ENCODE measurements at places on chromosomes 5 and 9. TPM values are rescaled to one million over a fixed set of nuclear protein-coding genes. Genes with fewer than 3 reads are reported as not detected.
A peak's percentile ranks its signal among the peaks of the same experiment; 100 is the strongest.

LPCAT1 gene
- 51.4 TPM for total RNA-seq

LRRC26 gene
- not detected for total RNA-seq

PHF24 gene
- total RNA-seq = 0.12 TPM

DNA sequence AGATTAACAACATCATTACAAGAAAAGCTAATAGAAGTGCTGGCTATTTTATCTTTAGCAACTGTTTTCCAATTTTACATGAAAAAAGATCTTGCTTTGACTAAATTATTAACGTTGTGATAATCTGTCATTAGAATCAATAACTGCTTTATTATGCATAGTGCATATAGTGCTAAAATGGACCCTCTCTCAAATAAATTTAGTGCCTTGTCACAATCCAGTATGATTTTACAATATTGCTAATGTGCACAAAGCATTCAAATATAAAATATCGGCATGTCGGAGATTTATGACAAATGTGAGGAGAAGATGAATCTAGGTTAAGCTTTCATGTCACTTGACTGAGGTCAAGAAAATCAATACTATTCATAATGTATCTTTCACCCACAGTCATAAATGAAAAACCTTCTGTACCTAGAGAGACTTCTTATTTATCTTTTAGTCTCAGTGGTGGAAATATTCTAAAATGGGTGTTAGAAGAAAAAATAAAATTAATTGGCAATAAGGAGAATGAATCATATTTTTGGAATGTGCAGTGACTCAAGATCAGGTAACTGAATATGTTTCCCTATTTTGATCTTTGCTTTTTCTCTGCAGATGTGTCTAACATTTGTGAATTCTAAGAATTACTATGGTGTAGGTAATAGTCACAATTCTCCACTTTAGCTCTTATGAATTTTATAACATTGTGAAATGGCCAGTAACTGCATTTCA, 672.9 kb upstream of the GRAMD2B start:
- no peak for DNase-seq

STPG3 gene
- not detected for total RNA-seq

NSG2 gene
- total RNA-seq = not detected

PTPRD gene
- 0.10 TPM for total RNA-seq

DNA sequence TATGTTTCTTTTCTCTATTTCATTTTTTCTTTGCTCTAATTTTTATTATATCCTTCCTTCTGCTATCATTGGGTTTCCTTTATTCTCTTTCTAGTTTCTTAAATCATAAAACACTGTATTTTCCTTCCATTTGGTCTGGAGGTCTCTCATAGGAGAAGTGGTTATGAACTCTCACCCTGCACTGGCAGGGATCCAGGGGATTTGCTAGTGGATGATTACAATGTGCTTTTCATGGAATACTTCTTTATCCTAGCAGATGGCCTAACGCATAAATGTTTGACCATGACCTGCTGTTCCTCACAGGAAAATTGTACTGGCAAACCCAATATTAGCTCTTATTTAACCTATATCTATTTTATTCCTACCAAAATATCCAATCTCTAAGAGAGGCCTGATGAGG, 31.5 kb upstream of the SGCD start:
- DNase-seq = no peak

DNA sequence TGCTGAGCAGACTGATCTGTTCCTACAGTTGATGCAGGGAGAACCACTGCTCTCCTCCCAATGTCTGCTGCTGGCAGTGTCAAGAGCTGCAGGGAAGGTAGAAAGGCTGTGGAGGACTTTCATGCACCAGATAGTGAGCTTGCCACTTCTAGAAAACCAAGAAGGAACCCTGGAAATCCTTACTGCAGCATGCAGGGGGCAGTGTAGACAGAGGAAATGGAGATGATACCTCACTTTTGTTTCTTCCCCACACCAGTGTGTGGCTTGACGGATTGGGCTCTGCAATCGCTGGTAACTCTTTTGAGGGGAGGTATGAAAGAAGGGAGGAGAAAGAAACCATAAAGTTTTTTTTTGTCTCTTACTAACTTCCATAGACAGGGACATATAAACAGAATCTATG, 480.7 kb downstream of the DMAC1 start:
- no peak for DNase-seq

DNA sequence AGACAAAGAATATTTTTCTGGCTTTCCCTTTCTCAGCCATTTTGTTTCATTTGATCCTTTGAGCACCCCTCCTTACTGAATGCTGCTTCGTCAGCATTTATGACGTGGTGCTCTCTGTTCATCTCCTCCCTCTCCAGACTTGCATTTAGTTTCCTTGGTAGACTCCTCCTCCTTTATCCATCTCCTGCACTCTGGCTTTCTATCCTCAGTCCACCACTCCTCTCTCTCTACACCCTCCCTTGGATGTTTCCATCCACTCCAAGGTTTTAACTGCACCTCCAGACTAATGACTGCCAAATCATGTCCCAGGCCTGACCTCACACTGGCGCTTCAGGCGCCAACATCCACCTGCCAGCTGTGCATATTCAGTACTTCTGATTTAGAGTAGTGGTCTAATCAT, 245.4 kb downstream of the RAB3C start:
- DNase-seq = no peak

- DNase-seq = no peak
Observed at GRCh38 chr5:4233671-4234070, 638.0 kb downstream of the IRX1 start.

DNA sequence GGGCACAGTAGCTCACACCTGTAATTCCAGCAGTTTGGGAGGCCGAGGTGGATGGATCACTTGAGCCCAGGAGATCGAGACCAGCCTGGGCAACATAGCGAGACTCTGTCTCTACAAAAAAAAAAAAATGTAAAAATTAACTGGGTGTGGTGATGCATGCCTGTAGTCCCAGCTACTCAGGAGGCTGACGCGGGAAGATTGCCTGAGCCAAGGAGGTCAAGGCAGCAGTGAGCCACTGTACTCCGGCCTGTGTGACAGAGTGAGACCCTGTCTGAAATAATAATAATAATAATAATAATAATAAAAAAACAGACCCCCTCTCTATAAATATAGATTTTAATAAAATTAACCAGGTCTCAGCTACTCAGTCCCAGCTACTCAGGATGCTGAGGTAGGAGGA, 179.7 kb downstream of the AOPEP start:
- DNase-seq = no peak

DNA sequence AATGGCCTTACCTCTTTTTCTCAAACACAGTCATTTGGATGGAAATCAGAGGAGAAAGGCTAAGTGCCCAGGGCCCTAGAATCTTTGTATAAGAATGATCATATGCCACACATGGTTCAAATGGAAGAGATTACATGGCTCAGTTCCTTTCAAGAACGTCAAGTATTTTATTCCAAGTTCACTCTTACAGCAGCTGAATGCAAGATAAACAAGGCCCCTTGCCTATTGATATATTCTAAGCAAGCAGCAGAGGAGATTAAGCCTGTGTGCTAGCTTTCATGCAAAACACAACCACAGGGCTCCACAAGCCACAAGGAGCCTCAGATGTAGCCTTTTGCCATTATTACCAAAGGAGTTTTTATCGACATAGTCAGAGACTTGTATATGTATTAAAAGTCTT, 55.3 kb upstream of the SLCO6A1 start:
- no peak for DNase-seq

GRCh38 chr5:160421625-160422258, at the start of gene PTTG1:
PTTG1 (plus strand) TSS chr5:160421855; CDS start chr5:160422313, 458 bp downstream.
- DNase-seq = peak; percentile 95

DNA sequence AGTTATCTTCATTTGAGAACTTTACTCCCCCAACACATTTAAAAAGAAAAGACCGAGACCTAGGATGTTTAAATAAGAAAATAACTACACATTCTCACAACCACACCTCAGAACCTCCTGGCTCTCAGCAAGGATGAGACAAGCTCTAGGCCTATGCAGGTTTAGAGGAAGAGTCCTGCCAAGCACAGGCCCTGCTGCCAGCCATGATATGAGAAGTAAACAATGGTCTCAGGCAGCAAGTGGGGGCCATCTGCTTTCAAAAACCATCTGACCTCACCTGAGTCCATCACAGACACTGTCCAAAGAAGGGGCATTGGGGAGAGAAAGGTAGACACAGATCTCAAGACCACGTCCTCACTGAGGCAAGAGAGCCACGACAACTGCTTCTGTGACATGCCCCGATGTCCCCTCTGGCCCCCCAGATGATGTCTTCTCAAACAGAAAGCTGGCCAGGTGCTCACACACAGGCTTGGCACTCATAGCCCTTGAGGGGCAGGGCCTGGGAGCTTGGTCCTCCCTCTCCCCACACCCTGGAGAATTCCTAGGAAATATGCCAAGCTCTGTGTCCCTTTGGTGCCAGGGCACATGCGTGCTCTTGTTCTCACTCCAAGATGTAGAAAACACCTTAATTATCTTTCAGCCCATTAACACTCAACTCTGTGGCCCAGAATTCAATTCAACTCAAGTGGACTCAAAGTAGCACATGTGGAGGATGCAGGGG, 150.4 kb downstream of the FSTL4 start:
- no peak for DNase-seq

GRCh38 chr9:18296702-18297055, 177.3 kb upstream of the ADAMTSL1 start:
- no peak for DNase-seq

All from activated CD4-positive, alpha-beta memory T cell treated with anti-CD3 and anti-CD28 coated beads for 36 hours (primary cell).